ENCODE measurements at places on chromosomes 5 and 9.

DNA sequence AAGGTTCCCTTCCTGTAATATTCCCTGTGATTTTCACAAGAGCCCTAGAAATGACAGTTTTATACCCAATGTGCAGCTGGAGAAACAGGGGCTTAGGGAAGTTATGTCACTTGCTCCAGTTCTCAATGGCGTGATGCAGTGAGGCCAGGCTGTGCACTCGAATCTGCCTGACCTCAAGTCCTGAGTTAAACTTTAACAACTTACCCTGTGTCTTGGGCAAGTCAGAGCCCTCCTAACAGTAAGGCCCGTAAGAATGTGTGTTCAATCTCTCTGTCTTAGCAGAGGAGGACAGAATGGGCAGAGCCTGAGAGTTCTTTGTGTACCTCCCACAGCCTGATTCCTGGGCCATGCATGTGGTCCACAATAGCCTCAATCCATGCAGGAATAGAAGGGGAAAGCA, 181.1 kb downstream of the TRIM32 start:
- DNase-seq, result no peak

- no peak for DNase-seq
Measured at GRCh38 chr9:68536876-68537615, 3.6 kb downstream of the TMEM252 start.

DNA sequence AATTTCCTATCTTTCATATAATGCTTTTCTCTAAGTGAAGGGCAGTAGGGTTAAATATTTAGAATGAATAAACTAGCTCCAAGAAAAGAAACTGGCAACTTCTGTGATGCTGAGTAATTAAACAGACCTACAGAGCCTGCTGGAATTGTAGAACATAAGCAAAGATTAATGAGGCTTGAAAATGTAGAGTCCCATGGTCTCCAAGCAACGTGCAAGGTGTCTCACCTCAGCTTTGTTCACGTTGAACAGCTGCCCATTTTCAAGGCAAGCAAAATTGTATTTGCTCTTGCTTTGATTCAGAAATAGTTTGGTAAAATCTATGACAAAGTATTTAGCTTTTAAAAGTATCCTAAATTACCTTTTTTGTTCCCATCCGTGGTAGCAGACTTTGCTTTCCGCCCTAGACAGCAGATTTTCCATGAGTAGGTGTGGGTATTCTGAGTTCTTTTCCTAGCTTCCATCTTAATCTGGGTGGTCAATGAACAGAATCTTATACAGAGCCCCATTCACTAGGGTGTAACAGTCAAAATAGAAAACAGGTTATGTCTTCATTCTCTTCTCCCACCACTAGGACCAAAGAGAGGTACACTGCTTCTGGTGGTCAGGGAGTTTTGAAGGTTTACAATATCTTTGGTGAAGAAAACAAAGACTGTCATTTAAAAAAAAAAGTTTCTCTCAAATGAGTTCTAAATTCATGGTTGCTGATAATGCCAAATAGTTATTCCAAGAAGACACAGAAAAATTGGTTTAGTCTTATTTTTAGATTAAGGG, 52.1 kb upstream of the TYRP1 start:
- DNase-seq, result no peak

DNA sequence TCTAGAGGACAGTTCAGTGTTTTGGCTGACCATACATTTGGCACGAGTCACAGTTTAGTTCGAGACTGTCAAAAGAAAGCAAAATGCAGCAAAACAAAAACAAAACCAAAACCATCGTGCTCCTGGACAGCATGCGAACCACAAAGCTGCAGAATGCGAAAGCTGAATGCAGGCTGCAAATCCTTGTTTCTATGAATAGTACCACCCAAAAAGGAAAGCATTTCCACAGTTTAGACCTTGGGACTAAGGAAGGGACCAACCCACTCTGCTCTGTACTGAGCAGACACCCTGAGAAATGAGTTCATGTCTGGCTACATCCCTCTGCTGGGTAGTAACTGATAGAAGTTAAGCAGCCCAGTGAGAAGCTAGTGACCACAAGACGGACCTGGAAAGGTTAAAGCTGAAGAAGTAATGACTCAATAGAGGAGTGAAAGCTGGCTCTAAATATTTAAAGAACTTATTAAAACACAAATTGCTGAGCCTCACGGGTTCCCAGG, 3.9 kb downstream of the GCNT4 start:
- no peak for DNase-seq

DNA sequence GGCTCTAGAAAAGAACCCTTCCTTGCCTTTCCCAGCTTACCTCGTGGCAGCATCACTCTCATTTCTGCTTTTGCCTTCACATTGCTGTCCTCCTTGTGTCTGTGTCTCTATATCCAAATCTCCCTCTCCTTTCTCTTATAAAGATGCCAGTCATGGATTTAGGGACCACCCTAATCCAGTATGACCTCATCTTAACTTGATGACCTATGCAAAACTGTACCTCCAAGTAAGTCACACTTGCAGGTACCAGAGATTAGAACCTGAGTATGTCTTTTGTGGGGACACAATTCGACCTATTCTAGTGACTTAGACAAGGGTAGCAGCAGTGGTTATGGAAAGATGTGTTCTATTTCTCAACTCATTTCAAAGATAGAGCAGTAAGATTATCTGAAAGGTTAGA, 160.1 kb downstream of the HMHB1 start:
- DNase-seq, result no peak

DNA sequence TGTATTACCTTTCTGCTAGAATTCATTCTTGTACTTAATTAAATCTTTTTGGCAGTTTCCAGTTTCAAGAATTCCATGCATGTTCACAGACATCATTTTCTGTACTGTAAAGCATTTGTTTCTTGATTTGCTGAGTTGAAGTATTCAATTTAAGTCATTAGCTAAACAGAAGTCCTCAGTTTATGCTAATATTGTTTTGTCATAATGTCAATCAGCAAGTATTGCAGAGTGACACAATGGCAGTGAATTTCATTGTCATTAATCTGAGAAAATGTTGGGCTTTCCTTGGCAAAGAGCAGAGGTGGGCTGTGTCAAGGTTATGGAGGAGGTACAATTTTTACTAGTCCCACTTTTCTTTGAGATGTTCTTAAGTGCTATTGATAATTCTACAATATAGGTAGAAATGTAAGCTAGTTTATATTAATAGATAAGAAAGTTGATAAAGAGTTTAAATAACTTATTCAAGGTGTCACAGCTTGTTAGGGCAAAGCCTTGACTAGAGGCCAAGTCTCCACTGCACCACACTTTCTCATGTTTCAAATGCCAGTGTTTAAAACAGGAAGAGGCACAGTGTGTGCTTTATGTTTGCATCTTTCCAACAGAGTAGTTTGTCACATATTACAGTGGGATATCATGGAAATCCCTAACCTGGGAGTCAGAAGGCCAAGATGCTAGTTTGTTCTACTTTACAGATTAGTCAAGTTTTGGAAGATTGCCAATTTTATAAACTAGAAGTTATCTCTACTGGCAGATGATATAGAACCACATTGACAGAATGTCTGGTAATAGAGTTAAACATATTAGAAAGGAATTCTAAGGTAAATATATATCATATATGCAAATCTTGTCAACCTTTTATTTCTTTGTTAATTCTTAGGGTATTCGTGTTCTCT, 56.3 kb downstream of the SLF1 start:
- no peak for DNase-seq

DNA sequence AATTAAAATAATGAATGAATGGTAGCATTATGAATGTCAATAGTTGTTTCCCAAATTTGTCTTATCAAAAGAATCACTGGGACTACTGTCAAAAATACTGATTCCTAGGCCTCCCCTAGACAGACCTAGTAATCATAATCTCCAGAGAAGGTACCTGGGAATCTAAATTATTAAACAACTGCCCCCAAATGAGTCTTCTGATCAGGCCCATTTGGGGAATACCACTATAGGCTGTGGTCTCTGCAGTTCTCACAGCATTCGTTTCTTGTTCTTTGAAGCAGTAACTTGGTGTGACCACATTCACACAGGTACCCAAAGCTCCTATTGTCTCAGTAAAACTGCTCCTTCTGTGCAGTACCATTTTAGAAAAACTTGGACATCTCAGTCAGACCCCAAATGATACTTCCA, 230.9 kb downstream of the PIK3R1 start:
- no peak for DNase-seq

All from stimulated activated CD8-positive, alpha-beta memory T cell treated with anti-CD3 and anti-CD28 coated beads, Interleukin-4, amount 100 ng/mL, for 1 hour (primary cell).